ENCODE measurements at places on chromosomes 1 and 21.

DNA sequence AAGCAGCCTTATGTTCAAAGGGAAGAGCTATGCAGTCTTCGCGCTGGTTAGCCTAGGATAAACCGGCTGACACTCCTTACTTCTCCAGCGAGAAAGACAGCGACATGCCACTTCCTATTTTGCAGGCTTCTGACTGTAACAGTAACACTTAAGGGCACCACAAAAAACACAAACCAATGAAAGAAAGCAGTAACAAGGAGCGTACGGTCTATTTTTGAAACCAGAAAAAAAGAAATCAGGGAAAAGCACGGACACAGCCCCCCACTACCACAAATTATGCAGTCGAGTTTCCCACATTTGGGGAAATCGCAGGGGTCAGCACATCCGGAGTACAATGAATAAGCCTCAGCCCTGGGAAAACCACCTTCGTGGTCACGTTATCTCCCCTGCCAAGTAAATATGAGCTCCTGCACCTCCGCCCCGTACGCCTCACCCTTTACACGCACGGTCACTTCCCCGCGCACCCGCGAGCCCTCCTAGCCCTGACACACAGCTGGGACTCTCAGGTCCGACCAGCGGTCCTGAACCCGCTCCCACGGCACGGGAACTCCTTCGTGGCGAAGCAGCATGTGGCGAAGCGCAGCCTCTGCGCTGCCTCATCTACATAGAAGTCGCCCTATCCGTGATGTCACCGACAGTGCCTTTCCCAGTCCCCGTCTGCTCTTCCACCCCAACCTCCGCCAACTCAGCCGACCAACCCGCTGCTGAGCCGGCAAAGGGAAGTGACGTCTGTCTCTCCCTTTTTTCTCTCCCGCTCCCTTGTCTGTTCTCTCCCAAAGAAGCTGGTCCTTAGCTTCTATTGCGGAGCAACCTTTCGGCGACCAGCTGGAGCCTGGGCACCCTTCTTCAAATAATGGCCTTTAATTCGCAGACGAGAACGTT is 40.9 kb upstream of the PPIAL4F start:
- peak; percentile 91 for DNase-seq

DNA sequence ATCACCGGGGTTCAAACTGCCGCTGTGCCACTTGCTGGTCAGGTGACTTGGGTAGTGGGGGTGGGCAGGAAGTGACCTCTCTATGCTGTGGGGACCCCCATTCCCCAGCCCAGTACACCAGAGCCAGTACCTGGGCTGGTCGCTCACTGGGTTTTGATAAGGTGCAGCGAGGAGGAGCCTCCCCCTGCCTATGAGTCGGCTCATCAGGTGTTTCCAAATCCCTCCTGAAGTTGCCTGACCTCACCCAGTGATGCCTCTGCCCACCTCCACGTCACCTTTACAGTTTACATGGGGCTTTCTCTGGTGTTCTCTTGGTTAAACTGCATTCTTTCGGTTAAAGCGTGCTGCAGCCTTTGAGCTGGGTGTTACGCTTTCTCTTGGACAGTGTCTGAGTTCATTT is 58.2 kb downstream of the ARHGEF10L start:
- DNase-seq, result no peak

- DNase-seq, result no peak
Observed at GRCh38 chr1:50497007-50497406, 73.8 kb upstream of the DMRTA2 start.

DNA sequence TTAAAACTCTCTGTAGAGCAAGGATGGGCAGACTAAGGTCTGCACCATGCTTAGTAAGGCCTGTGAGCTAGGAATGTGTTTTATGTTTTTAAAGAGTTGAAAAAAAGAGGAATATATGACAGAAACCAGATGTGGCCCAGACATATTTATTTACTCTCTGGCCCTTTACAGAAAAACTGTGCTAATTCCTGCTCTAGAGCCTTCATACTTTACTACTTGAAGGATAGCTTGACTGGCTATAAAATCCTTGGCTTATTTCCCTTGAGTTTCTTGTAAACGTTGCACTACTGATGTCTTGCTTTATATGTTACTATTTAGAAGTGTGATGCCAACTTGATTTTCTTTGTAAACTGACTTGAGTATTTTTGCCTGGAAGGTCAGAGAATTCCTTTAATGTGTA is 33.5 kb downstream of the CTBS start:
- DNase-seq, result no peak

DNA sequence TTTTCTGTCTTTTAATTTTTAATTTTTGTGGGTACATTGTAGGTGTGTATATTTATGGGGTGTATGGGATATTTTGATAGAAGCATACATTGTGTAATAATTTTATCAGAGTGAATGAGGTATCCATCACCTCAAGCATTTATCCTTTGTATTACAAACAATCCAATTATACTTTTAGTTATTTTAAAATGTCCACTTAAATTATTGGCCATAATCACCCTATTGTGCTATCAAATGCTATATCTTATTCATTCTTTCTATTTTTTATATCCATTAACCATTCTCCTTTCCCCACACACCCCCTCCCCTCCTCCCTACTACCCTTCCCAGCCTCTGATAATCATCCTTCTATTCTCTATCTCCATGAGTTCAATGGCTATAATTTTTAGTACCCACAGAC is 70.2 kb upstream of the TSHB start:
- DNase-seq, result no peak

DNA sequence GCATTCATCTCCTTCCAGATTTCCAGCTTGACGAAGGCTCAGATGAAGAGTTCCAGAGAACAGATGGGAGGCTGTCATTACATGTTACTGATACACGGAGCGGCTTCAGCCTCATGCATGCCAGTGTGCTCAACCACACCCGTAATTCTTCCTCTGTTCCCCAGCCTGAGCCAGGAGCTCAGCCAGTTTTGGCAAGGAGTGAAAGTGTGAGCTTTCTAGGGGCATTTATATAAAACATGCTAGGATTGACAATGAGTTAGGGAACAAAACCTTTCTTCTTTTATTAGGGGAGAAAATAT is 290.4 kb upstream of the PLXNA2 start:
- DNase-seq, result no peak

DNA sequence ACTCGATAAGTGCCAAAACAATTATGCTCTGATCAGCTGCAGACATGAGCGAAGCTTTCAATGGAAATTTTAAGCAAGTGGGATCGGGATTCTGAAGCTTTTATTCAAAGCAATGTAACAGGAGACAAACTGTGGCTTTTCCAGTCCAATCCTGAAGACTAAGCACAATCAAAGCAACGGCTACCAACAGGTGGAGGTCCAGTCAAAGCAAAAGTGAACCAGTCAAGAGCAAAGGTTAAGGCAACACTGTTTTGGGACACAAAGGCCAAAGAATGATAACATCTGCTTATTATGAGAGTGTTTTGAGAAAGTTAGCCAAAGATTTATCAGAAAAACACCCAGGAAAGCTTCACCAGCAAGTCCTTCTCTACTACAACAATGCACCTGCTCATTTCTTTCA is 170.1 kb downstream of the SEC16B start:
- DNase-seq, result no peak

GRCh38 chr21:42198929-42199867 is 19.7 kb upstream of the ABCG1 start:
- no peak for DNase-seq

- peak; percentile 82 for DNase-seq
Observed at GRCh38 chr1:115052454-115053083, 22.9 kb downstream of the TSHB start.

DNA sequence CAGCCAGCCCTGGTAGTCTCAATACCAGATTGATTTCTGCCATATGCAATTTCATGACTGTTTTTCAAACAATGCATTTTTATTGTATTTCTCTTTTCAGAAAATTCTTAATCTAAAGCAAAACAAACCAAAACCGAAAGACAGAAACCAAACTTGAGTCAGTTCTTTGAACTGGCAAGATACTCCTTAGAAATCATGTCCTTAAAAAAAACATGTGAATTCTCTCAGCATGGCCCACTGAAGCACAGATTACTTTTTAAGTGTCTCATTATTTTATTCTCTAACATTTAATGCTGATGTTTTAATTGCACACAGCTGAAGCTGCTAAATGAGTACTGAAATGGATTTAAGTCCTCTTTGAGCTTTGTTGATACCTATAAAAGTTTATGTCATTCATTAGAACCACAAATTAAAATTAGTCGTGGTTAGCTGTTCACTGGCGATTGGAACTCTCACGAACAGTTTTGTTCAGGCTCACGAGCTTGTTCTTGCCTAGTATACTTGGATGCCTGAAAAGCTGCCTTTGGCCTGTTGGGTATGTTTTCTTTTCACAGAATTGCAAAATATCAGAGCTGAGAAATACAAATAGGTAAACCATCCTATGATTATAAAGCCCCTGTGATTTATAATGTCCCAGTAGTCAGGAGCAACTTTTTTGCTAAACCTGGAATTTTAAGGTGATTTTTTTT is 87.5 kb downstream of the CAMTA1 start:
- DNase-seq, result no peak

- DNase-seq, result no peak
Observed at GRCh38 chr1:9239622-9240401, 5.2 kb downstream of the H6PD start.

DNA sequence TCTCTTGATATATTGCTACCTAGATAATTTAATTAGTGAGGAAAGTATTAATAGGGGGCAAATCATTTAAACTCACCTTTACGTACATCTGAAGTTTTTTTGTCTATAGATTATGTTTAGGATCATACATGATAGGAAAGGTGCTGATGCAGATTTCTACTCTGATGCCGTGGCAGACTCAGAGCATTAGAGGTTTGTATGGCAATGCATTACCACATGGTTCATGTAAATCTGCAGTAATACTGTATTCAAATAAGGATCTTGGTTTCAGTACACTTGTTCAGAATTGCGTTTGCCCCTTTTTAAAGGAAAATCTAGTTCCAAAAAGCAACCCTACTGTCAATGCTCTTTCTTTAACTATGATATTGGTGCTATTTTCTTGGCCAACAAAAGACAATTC is 288.3 kb downstream of the PTPRC start:
- DNase-seq, result no peak

DNA sequence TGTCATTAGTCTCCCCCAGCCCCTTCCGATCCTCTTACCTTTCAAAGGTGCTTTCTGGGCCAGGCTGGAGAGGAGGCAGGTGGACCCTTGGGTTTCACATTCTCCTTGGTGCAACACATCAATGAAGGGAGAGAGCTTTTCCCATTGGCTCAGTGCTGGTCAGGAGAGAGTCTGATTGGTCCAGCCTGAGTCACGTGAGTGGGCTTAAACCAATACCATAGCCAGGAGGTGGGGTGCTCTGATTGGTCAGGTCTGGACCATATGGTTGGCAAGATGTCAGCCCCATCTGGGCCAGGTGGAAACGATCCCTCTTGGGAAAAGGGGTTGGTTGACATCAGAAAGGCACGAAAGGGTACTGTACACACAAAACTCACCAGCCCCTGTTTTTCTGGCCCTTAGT is 44.8 kb upstream of the ABCG1 start:
- no peak for DNase-seq

GRCh38 chr1:50488356-50488755 is 65.1 kb upstream of the DMRTA2 start:
- DNase-seq, result no peak

GRCh38 chr1:41222496-41222895 is 19.6 kb downstream of the SCMH1 start:
- DNase-seq, result peak; percentile 85

GRCh38 chr1:194117582-194117981 is 931.2 kb upstream of the B3GALT2 start:
- no peak for DNase-seq

GRCh38 chr21:31682620-31683019 is 23.1 kb downstream of the SOD1 start:
- no peak for DNase-seq

DNA sequence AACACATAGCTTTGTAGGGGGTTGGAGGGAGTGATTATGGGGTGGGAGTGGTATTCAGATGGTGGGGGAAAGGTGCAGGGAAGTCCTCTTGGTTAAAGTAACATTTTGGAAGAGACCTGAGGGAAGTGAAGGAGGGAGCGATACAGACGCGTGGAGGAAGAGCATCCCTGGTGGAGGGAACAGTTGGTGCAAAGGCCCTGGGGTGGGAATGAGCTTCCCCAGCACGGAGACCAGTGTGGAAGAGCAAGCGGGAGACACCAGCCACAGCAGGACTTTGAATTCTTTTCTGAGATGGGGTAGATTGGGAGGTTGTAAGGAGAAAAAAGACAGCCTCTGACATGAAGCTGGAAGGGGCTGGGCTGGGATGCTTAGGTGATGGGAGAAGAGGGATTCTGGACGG is 23.5 kb downstream of the DHRS3 start:
- DNase-seq, result no peak

- no peak for DNase-seq
Observed at GRCh38 chr1:209223791-209224190, 359.7 kb upstream of the CAMK1G start.

DNA sequence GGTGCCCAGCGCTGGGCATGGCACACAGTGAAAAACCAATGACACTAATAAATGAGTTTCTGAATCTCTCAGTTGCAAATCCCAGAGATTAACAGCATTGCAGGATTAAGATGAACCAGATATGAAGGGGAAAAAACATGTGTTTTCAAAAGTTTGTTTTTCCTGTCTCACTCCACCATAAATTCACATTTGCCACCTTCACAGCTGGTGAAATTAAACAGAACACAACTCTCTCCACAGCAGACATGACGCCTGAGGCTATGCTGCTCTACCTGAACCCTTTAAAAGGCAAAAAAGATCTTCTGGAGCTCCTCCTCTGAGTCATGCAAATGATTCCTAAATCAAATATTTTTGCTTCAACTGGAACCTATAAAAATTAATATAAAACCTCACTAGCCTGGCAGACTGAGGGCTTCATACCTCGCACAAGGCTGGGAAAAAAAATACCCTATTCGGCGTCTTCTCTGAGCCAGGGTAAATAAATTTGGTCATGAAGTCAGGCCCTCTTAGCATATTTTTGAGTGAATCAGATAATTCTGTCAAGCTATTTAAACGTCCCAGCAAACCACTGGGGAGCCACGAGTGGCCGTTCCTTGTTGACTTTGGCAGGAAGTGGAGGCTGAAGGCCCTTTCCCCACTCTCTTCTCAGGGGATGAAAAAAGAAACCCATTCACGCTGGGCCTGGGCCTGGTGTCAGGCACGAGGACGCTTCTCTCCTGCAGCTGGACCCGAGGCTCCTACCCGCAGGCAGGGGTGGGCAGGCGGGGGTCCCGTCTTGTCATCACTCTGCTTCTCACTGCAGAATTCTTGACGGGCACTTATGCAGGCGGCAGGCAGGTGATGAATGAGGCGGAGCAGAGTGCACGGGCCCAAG is 53.0 kb downstream of the DMRTB1 start:
- DNase-seq, result no peak

DNA sequence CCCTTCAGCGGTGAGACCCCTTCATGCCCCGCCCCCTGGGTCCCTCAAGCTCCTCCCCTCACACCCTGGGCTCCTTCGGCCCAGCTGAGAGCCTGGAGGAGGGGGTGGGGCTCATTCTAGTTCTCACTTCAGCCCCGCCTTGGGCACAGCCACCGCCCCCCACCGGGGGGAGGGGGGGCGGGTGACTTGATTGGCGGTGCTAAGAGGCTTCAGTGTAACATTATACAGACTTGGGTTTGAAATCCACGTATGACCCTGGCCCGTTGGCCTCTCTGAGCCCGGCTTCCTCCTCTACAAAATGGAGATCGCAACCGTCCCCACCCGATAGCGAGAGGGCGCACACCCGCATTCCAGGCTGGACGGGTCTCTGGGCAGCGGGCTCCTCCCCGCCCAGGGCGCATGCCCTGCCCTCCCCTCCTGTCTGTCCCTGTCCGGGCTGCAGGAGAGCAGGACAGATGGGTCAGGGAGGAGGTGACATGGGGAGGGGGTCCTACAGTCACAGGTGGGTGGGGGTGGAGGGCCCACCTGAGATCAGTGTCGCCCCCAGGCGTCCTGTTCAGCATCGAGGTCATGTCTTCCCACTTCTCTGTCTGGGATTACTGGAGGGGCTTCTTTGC is 5.1 kb downstream of the CLCNKB start:
- peak; percentile 86 for DNase-seq

All from NCI-H1105 (cell line).